Natural killer cell (primary cell): ENCODE measurements at places on chromosomes 12 and 14. TPM values are rescaled to one million over a fixed set of nuclear protein-coding genes. Genes with fewer than 3 reads are reported as not detected.

SAMD15 gene
- total RNA-seq: 0.40 TPM

- no peak for DNase-seq
Observed at GRCh38 chr14:61511558-61511948, 183.8 kb upstream of the HIF1A start.

DNA sequence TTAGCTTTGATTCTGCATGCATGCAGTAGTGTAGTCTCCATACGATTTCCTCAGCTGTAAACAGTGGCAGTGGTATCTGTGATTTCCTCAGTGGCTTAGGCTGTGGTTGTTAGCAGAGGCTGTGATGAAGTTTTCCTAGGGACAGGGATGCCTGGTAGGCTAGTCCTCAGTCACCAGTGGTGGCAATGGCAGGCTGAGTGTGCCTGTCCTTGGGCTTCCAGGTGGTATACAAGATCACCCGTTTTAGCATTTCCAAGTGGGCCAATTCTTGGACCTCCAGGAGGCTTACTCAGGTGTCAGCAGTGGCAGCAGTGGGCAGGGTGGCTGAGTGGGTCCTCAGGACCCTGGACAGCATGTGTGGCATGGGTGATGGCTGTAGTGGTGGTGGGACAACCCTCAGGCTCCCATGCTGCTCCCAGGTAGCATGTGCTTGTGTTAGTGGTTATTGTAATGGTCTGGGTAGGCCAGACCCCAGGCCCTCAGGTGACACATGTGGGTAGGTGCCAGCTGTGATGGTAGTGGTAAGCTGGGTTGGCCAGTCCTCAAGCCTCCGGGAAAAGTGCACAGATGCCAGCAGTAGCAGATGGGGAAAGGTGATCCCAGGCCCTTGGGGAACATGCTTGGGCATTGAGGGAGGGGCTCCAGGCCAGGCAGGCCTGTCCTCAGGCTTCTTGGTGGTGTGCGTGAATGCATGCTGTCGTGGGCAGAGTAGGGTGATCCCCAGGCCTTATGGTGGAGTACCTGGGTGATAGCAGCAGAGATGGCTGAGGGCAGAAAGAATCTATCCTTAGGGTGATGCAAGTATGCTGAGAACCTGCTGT lies 146.5 kb downstream of the PAPOLA start:
- no peak for DNase-seq

DNA sequence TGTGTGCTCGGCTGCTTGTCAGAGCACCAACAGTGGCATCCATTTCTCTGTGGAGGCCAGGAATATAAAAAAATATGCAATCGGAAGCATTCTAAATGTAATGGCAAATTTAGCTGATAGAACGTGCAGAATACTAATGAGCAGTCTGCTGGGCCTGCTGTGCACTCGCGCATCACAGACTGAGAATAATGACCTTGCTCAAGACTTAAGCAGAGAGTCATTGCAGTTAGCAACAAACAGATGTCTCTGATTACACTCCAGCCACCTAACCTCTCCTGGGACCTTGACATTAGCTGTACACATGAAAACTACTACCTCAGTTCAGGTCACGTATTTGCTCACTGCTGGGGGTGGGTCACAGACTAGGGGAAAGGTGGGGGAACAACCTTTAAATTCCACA lies 269.2 kb upstream of the DAAM1 start:
- DNase-seq: no peak

CPNE6 gene
- not detected for total RNA-seq

AMHR2 gene
- total RNA-seq: not detected

GRCh38 chr14:22390195-22390594 lies 198.8 kb downstream of the DAD1 start:
- no peak for DNase-seq

DNA sequence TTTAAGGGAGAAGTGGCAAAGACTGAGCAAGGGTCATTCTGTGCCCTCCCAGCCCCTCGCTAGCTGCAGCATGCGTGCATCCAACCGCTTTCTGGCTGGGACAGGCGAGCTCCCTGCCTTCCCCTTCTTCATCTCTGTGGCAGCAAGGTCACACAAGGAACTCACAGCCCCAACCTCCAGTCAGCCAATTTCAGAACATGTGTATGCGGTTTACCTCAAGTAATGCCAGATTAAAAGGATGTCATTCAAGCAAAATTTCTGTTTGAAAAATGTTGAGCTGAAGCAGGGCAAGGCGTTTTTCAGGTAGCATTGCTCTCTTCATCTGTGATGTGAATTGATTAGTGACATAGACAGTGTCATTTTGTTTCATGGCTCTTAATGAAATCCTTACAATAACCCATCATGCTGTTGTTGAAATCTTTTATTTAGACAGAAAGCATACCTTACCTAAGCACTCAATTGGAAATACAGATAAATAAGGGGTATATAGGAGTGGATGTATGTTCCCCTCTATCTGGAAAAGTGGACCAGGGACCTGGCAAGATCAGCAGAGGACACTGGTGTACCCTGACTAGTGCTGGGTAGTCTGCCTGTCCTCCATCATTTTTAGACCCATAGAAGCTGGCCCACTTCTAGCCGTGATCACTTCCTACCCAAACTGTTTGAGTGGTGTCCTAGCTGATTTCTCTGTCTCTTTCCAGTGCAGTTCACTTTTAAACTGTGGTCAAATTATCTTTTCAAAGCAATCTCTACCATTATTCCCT lies 82.8 kb upstream of the NEDD1 start:
- no peak for DNase-seq

GRCh38 chr12:110846615-110847566 lies at the start of gene CCDC63:
TSS of gene CCDC63 (plus strand) at chr12:110846987. CDS start at chr12:110852955, 5,968 bp downstream.
- peak; percentile 20 for DNase-seq

- DNase-seq: no peak
Observed at GRCh38 chr12:107405436-107405835, 280.2 kb upstream of the PWP1 start.

GRCh38 chr14:50082784-50083466 lies 33.4 kb downstream of the VCPKMT start:
- peak; percentile 96 for DNase-seq

SEL1L gene
- 93.0 TPM for total RNA-seq

TMEM121 gene
- total RNA-seq: 0.80 TPM

DNA sequence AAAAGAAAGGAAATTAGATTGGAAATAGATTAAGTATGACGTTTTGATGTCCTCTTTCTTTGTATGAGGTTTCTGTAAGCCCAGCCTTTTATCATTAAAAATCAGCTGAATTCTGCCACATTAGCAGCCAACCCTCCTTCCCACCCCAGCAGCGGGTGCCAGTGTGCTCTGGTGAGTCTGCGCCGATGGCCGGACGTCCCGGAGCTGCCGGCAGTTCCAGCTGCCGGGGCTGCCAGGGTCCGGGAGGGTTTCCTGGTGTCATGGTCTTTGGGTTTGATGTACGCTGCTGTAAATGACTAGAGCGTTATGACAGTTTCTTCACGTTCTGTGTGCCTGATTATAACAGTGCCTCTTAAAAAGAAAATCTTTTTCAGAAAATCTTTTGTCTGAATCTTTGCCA lies 51.5 kb upstream of the DYNC1H1 start:
- no peak for DNase-seq

- peak; percentile 39 for DNase-seq
Observed at GRCh38 chr12:42482748-42483520, 106.6 kb downstream of the PRICKLE1 start.

PLA2G1B gene
- total RNA-seq: not detected

GRCh38 chr14:99321236-99321925 lies 49.4 kb upstream of the BCL11B start:
- no peak for DNase-seq

IQSEC3 gene
- total RNA-seq: 5.3 TPM

DNA sequence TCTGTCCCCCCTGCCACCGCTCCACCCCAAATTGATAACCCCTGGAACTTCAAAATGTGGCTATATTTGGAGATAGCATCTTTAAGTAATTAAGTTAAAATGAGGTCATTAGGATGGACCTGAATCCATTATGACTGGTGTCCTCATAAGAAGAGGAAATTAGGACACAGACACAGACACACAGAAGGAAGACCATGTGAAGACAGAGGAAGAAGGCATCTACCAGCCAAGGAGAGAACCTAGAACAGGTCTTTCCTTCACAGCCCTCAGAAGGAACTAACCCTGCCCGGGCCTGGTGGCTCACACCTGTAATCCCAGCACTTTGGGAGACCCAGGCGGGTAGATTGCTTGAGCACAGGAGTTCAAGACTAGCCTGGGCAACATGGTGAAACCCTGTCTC lies 3.6 kb upstream of the HRK start:
- no peak for DNase-seq

CARMIL3 gene
- total RNA-seq: 28.6 TPM

HNF1A gene
- total RNA-seq: not detected
